Hematopoietic multipotent progenitor cell treated with erythropoietin and hydrocortisone succinate and interleukin-3 and kit ligand, for 15 days (in vitro differentiated cells): ENCODE measurements at places on chromosomes 4 and X.

- no peak for DNase-seq
Observed at GRCh38 chr4:30461218-30461617, 259.0 kb upstream of the PCDH7 start.

GRCh38 chrX:20354505-20354904 lies 87.8 kb upstream of the RPS6KA3 start:
- DNase-seq: no peak

DNA sequence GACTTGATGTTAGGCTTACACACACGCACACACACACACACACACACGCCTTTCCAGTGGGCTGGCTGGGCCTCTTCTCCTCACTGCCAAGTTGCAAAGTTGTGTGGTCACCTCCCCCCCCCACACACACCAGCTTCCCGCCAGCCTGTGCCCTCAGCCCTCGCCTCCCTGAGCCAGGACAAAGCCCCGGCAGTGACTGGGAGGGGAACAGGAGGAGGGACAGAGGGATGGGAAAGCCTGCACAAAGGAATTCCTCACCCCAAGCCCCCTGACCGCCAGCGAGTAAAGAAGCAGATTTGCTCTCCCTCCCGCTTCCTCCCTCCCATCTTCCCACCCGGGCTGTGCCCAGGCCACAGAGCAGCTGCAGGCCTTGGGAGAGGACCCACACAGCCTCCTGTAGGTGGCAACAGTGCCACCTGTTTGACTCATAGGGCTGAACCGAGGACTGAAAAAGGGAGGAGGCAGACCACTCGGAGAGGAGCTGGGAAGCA lies at the start of gene GDPD2:
GDPD2 (plus strand) TSS at position 464 of the 491 bp plus-strand sequence. CDS start 1,671 bp downstream, outside the sequence.
- DNase-seq: no peak

DNA sequence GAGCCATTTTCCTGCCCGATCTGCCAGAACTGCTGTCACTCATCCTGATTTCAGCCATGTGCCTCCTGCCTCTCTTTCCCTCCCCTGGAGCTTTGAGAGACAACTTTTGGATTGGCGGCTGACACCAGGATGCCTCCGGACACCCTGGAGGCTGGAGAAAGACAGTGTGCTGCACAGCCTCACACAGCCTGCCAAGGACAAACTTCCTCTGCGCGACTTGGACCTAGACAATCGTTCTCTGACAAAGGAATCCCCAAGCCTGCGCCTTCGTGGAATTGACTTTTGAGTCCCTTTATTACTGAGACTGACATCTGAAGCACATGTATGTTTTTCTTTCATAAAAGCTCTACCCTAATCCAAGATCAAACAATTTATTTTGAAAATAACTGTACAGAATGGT lies 10.8 kb upstream of the LDB2 start:
- DNase-seq: no peak

- DNase-seq: no peak
Observed at GRCh38 chrX:118536204-118536603, 40.6 kb downstream of the DOCK11 start.

GRCh38 chr4:77372375-77372774 lies 215.4 kb downstream of the CCNG2 start:
- DNase-seq: no peak

GRCh38 chrX:53283099-53283498 lies 1.7 kb upstream of the IQSEC2 start:
- DNase-seq: no peak

- DNase-seq: no peak
Observed at GRCh38 chr4:157294575-157294974, 74.0 kb downstream of the GRIA2 start.

DNA sequence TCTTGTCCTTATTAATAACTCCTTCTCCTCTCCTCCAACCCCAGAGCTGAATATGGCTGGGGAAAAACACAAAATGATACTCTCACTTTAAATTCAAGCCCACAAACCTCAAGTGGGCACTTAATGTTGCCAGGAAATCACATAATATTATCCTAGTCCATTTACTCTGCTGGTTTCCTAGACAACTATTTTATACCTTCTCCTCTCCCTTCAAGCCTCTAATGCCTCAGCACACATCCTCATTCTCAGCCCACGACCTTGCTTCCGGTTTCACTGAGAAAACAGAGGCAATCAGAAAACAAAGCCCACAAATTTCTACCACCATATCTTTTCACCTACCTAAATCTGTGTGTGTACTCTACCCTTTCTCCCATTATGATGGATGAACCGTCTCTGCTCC lies 12.1 kb upstream of the CLCN5 start:
- DNase-seq: no peak

DNA sequence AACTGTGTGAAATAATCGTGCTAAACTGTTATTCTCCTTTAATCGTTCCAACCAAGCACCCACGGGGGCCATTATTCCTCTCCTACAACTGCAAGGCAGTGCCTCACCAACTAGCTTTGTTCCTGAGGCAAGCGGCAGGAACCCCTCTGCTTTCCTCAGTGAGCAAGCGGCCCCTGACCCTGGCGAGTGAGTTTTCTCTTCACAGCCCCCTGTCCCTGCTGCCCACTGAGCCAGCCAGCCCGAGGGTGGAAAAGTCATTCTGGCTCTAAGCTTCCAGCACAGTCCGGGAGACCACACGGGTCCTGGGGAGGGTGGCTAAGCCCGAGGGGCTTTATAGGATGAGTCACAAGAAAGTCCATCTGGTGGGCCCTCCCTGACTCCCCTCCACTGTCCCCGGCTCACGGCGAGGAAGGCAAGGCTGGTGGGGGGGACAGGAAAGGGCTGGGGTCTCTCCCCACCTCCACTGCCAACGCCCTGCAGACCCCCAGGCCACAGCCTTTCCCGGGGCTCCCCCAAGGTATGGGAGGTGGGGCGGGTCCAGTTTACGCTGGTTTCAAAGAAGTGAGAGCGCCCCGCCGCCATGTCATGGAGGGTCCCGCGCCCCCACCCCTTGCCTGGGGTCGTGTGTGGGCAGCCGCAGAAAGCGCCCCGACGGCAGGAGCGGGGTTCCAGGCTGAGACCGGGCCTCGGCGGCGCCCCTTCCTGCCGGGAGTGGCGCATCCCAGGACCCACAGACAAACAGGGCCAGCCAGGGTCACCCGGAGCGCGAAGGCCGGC lies 45.0 kb downstream of the CPLX1 start:
- DNase-seq: no peak

GRCh38 chr4:23937173-23937572 lies 47.3 kb upstream of the PPARGC1A start:
- no peak for DNase-seq

DNA sequence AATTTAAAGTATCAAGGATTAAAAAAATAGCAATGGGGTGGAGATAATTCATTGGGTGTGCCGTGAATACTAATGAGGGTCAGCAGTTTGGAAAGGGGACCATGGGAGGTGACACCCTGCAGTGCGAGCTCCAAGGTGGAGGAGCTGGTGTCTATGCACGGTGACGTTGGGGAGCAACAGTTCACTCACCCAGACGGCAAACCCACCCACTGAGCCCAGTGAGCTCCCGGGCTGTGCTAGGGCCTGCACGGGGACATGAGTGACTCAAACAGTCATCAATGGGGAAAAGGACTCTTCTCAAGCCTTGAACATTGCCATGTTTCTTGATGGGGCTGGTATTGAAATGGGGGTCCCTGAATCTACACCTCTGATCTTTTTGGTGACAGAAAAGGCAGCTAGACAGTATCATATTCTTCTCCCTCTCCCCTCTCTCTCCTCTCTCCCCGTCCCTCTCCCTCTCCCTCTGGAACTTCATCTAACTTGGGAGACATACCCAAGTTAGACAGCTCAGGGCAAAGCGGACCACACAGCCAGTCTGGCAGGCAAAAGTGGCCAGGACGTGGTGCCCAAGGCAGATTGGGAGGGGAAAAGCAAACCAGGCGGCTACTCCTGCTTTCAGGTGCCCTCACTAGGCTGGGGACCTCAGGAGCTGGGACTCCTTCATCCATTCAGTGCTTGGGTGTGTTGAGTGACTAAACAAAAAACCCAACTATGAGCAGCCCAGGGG lies 26.3 kb upstream of the PPP2R2C start:
- no peak for DNase-seq

DNA sequence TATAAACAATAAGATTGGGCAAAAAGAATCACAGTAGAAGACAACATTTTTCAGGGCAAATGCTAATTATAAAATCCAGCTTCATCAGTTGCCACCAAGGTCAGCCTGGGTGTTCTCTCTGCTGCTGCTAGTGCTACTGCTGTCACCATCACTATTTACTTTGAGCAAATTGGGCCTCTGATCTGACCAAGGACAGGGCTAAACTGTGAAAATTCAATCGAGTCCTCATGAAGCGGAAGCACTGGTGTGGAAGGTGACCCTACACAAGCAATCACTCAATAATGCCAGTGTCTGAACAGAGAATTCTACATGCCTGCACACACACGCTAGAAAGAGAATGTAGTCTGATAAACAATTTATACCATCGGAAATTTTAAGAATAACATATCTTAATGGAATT lies 122.9 kb upstream of the TTC29 start:
- DNase-seq: no peak

DNA sequence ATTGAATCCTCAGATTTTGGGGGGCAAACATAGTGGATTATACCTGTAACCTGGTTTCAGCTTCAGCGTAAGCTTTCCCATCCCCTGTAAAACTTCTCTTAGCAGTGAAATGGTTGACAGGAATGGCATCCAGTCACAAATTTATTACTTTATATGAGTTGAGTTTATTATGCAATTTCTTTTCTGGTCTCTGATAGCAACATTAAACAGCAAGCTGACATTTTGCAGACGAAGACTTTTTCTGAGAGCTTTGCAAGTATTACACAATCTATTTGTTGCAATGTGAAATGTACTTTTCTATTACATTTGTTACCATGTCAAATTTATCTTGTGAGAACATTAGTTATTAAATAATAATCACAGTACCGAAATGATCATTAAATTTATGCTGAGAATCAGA lies 60.6 kb downstream of the GSPT2 start:
- no peak for DNase-seq

- DNase-seq: no peak
Observed at GRCh38 chrX:108590496-108590895, 145.9 kb downstream of the IRS4 start.

GRCh38 chr4:73507541-73507940 lies 26.0 kb downstream of the AFM start:
- DNase-seq: no peak

GRCh38 chr4:176641237-176641636 lies 151.5 kb downstream of the VEGFC start:
- no peak for DNase-seq

GRCh38 chr4:169341490-169341889 lies 70.7 kb upstream of the SH3RF1 start:
- DNase-seq: no peak

- no peak for DNase-seq
Observed at GRCh38 chr4:6694177-6694901, 661 bp downstream of the S100P start.

DNA sequence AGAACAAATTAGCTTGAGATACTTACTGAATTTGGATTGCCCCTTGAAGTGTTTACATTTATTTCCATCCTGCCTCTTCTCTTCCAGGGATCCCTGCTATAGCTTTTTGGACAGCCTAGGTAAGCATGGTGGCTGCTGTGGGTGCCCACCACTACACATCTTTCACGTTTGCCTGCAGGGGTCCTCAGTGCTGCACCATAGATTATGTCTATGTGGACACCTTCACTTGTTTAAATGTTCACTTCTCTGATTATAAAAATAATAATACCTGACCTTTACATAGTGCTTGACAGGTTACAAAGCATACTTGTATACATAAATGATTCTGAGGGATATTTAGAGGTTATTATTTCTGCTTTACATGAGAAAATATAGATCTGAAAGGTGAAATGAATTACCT lies 67.9 kb upstream of the SLC4A4 start:
- DNase-seq: no peak

- no peak for DNase-seq
Observed at GRCh38 chrX:136147315-136147901, at the start of gene FHL1. Gene FHL1, plus strand, starts transcription at chrX:136147533.

DNA sequence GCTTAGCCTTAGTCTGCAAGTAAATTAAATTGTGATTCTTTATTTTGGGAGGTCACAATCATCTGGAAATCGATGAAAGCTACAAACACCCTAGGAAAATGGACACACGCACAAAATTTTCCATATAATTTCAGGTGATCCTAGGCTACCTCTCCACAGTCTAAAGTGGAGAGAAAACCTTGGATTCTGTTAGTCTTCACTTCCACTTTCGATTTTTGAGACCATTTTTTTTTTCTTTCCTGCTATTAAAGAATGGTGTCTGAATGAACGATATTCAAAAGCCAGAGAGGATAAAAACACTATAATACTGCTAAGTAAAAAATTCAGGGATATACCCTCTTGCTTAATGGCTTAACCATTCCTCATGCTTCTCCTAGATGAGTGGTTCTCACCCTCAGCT lies 1.7 kb downstream of the FBXL5 start:
- DNase-seq: peak; percentile 35

DNA sequence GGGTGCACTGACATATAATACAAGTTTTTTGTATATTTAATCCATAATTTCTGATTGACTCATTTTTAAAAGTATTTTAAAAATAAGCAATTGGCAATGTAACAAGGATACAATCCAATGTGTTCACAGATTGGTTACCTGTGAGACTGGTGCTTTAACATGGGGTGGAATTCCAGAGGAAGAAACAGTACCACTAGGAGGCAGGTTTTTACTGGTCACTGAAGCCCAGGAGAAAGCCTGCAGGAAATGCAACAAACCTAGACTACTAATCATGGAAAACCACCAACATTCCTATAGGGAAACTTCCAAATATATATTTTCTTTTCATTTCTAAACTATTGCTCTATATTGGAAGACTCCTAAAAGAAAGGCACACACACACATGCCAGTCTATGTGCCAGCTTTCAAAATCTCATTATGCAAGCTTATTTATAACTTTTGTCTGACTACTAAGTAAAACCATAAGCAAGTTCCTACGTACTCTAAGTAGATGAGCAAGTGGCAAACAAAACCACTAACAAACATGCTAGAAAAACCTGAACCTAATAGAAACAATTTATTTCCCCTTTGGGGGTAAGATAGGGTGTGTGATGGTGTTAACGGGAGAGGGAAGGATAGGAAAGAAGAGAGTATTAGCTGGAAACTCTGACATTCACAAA lies 19.2 kb downstream of the G3BP2 start:
- DNase-seq: peak; percentile 37

DNA sequence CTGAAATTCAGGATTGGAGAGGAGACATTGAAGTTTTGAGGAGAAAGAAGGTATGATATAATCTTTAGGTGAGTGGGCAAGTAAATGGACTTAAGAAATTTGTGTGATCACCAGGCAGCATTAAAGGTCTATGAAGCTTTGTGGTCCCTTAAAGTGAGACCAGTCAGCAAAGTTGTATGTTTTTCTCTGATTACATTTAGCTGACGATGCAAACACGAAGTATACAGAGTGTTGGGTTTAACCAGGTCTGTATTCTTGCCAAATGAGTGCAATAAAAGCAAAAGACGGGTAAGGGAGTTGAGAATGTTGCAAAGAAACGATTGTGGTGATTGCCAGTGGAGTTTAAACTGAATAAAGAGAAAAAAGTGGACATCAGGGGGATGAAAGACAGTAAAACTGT lies 11.6 kb upstream of the YIPF6 start:
- no peak for DNase-seq

DNA sequence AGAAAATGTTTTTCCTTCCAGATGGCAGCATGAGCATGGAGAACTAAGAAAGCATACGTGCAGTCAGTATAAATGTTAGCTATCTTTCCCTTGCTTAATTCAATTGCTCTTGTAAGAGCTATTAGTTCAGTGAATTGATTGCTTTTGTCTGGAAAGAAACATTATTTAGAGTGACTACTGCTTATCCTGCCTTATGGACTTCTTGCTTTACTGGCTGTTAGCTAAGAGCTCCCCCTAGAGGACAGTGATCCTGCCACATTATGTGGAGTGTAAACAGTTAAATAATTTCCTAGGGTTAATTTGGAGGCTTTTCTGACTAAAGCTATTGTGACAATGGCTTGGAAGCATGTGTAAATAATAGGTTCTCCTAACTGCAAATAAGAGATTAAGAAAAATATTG lies 1402.4 kb downstream of the FAM133A start:
- no peak for DNase-seq
